Mammary epithelial cell (primary cell): ENCODE measurements at places on chromosomes 1 and 21. TPM values are rescaled to one million over a fixed set of nuclear protein-coding genes. Genes with fewer than 3 reads are reported as not detected.

GRCh38 chr1:204255966-204256365, 42.2 kb upstream of the GOLT1A start:
- no peak for DNase-seq

- DNase-seq = no peak
Measured at GRCh38 chr1:64220241-64220640, 16.8 kb downstream of the UBE2U start.

Gene ATP1A4
- not detected in 2 replicates for total RNA-seq

GRCh38 chr1:30324251-30325084, 398.9 kb downstream of the MATN1 start:
- no peak for DNase-seq

- peak; percentile 62 for DNase-seq
Measured at GRCh38 chr1:8733484-8733883, 84.0 kb downstream of the RERE start.

- DNase-seq = no peak
Measured at GRCh38 chr1:15296585-15297321, 49.7 kb downstream of the FHAD1 start.

- no peak for DNase-seq
Measured at GRCh38 chr1:167002354-167002753, 13.3 kb downstream of the MAEL start.

DNA sequence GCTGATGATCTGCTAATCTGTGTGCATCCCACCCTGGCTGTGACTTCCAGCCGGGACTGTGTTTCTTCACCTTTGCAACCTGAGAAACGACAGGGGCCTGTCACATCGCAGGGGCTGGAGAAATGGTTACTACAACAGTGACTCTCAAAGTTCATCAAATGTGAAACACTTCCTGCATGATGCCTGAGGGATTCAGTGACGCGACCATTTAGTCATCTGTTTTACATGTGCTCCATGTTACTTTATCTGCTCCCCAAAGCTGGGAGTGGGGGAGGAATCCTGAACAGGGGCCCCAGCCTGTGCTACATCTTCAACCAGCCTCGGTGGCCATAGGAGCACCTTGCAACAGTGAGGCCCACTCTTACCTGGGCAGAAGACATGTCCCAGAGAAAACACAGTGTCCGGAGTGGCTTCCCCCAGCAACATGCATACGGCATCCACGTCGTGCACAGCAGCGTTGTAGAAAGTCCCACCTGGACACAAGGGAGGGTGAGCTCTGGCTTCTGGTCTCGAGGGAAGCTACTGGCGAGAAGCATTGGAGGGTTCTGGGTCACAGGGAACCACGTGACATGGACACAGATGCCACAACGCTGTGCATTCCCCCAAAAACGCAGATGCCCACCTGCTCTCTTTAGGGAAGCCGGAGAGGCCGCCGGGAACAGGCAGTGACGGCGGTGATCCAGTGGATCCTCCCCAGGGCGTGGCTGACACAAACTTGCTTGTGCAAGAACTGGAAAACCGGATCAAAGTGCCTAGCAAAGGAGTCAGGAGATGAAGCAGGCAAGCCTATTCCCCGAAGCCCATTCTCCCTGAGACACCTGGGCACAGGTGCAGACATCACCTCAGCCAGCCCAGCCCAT, 9.6 kb upstream of the CCDC27 start:
- DNase-seq = no peak

Gene GJA9
- not detected for total RNA-seq

- no peak for DNase-seq
Measured at GRCh38 chr1:244314921-244315559, 136.7 kb downstream of the ADSS2 start.

Gene PAPPA2
- total RNA-seq = 13.0 TPM

Gene WDR64
- total RNA-seq = not detected

GRCh38 chr1:49225464-49225863, 448.8 kb upstream of the BEND5 start:
- DNase-seq = no peak

DNA sequence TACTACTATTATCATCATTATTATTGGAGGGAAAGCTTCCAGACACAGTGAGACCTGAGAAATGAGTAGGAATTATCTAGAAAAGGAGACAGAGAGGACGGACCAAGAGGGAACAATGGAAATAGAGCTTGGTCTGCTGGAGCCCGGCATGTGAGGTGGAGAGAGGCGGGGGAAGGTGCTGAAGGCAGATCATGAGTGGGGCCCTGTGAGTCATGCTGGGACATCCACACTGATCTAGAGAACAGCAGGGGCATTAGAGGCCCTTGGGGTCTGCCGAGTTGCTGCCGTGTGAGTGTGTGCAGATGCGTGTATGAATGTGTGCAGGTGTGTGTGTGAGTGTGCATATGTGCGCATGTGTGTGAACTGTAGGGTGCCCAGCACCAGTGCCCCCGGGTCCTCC, 65.7 kb downstream of the TMCO4 start:
- DNase-seq = no peak

DNA sequence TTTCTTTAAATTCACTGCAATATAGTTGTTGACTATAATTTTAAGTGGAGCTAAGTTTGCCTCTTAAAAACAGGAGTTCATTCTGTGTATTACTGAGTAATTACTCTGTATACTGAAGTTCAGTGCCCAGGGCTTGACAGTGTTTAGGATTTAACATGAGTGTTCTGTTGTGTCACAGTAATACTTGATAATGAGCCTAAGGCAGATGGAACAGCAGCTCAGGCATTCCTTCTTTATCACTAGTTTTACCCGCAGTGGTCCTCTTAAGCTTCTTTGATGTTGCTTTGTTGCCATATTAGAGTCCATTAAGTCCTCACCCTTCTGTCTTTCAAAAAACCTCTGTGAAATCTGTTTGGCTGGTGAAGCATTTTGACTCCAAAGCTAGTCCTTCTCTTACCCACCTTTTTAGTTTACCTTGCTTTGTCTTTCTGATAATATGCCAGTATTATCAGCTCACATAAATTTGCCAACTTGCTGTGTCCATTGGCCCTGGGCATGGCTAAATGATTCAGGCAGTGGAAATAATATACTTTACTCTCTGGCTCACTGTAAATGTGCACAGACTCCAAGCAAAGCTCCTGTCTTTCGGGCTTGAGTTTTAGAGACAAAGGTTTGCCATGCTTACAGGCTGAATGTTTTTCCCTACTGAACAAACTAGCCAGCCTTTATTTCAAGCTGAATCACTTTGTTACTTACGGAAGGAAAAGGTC, 17.7 kb downstream of the HIPK1 start:
- no peak for DNase-seq

GRCh38 chr1:232519186-232519585, 110.7 kb downstream of the SIPA1L2 start:
- DNase-seq = no peak

Gene PRKAB2
- total RNA-seq = 24.6 and 35.3 TPM in 2 replicates

- DNase-seq = no peak
Measured at GRCh38 chr1:228793032-228793431, 57.8 kb downstream of the RHOU start.

GRCh38 chr1:32187850-32188249, 8.4 kb downstream of the TXLNA start:
- no peak for DNase-seq

DNA sequence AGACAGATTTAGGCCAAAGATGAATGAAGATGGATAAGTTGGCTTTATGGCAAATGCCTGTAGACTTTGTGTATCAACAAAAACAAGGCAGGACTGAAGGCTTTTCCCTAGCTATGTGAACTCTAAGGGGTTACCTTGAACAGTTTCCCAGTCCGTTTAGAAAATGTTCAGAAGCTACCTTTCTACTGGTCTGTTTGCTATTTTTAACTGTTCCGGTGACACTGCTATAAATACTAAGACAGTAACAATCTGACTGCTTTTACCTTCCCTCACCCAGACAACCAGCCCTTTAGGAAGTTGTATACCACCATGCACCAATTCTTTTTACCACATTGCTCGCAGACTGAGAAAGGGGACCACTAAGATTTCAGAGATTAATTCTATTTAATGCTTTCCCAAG, 102.2 kb downstream of the PHTF1 start:
- DNase-seq = no peak

DNA sequence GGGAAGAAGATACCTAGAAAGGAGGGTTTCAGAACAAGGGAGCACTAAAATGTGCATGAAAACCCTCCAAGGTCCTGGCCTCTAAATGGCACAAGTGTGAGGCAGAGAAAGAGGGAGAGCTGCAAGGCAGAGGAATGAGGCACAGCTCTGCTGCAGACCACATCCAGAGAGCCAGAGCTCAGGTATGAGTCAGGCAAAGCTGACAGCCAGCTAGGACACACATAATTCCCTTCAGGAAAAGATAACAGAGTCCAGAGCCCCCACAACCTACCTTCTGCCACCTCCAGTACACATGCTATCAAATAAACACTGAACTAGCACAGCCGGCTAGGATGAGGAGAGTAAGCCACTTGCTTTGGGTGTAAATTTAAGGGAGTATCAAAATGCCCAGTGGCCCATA, 62.2 kb downstream of the HSF2BP start:
- DNase-seq = peak; percentile 82

DNA sequence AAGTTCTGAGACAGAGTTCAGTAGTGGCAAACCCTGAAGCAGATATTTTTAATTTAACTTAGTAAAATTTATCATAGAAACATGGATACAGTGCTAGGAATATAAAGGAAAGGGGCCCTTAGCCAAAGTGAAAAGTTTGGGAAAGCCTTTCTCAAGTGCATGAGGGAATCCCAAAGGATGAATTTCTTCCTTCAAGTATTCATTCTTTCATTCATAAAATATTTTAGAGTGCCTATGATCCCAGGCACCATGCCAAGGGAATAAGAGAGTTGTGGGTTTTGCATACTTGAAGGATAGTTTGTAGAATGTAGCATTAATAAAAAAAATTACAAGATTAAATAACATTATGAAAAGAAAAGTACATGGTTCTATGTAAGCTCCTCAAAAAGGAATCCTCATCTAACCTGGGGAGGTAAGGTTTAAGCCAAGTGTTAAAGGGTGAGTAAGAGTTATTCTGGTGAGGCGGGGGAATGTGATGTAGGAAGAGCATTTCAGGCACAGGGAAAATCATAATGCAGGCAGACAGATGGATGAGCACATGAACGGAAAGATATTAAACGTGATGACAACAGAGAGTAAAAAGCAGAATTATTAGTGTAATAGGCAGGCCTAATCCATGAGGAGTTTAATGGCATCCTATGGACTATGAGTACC, 40.4 kb upstream of the NTNG1 start:
- DNase-seq = no peak

GRCh38 chr1:234694661-234695060, 84.7 kb upstream of the IRF2BP2 start:
- DNase-seq = no peak

DNA sequence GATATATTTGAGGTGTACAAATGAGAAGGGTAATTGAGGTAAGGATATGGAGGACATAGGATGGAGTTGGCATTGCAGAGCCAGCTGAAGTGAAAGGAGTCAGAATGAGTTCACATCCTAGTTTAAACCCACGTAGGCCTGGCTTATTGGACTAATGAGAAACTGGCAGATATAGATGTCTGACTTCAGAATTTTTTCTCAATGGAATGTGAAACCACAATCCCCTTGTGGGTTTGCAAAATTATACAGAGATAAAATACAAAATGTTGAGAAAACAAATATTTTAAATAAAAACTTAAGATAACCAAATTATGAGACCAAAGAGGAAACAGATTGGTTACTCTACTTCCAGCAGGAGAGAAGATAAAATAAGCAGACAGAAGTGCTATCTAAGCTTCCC, 277.4 kb upstream of the LRRC7 start:
- DNase-seq = no peak

DNA sequence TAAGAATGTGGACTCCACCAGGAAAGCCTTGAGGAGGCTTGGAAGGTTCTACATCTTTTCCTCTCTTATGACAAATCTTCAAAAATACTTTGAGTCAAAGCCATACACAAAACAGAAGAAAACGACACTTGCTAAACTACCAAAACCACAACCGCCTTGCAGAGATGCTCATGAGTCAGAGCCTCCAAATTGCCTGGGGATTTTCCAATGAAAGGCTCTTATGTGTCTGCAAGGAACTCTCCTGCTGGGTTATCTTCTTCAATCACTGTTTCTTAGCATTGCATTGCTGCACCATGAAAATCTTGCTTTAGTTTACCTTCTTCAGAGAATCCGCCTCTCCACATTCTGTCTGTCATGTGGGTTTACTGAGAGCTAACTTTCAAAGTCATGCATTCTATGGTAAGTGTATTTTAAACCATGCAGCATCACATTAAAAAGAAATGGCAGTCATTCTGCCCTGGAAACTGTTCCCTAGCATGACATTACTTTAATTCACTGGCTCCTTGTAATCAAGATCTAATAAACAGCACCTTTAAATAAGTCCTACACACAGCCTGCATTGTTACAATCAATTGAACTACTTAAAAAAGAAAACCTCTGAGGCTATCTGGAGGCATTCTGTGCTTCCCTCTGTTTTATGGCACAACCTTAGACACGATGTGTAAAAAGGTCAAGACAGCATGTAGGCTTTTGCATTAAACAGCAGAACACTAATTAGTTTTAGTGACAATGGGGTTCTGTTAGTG, 210.0 kb upstream of the FOXD3 start:
- peak; percentile 92 for DNase-seq

DNA sequence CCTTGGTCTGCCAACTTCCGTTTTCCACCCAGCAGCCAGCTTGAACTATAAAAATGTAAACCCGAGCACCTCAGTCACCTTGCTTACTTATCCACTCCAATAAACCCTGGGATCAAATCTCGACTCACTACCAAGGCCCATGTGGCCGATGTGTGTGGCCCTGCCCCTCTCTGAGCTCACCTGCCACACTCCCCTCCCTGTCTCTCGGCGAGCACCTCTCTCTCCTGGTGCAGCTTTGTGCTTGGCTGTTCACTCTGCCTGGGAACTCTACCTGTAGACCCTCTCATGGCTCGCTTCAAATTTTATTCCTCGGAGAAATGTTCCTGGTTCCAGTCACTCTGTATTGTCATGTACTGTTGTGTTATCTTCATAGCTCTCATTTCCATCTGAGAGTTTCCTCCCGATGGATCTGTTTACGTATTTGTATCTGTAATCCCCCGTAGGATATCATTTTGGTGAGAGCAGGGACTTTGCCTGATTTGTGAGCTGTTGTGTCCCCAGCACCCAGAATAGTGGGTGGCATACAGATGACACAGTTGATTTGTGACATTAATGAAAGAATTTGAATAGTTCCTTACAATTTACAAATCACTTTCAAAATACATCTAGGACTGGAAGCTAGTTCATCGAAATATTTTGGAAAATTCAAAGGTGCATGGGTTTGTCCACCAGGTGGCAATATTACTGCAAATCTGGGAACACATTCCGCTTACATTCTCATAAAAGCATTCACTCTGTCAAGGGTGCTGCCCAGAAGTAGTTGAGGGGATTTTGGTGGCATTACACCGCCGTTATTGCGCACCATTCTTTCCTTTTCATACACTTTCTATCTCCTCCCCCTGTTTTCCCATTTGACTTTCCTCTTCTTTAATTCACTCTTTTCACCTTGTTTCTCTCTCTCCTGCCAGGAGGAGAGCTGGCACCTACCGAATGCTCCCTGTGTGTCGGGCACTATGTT, 95.3 kb downstream of the ABCA4 start:
- peak; percentile 63 for DNase-seq

- peak; percentile 61 for DNase-seq
Measured at GRCh38 chr1:109248797-109249629, at the start of gene CELSR2. Gene CELSR2, plus strand, starts transcription at chr1:109249539. Its CDS starts 541 bp downstream, at chr1:109250080.

- DNase-seq = no peak
Measured at GRCh38 chr1:17498214-17498613, 41.3 kb upstream of the ARHGEF10L start.

Gene MANEAL
- total RNA-seq = 0.50 TPM

Gene CITED4
- total RNA-seq = 54.8 TPM

Gene GPR161
- 25.1 and 27.1 TPM in 2 replicates for total RNA-seq

GRCh38 chr1:29673228-29673500, 436.8 kb downstream of the PTPRU start:
- no peak for DNase-seq
